Memory B cell (primary cell): ENCODE measurements at places on chromosomes 12 and 14.
A peak's percentile ranks its signal among the peaks of the same experiment; 100 is the strongest.

DNA sequence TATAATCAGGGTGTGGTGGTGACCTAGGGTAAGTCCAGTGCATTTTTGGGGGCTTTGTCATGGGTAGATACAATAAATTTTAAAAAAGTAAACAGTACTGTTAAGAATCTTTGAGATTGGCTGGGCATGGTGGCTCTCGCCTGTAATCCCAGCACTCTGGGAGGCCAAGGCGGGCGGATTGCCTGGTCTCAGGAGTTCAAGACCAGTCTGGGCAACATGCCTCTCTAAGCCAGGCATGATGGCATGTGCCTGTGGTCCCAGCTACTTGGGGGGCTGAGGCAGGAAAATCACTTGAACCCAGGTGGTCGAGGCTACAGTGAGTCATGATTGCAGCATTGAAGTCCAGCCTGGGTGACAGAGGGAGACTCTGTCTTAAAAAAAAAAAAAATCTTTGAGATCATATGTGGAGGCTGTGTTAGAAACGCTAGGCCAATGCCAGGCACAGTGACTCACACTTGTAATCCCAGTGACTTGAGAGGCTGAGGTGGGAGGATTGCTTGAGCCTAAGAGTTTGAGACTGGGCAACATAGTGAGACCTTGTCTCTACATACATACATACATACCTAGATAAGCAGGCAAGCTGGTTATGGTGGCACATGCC, 67.7 kb downstream of the PRKCH start:
- no peak for DNase-seq

DNA sequence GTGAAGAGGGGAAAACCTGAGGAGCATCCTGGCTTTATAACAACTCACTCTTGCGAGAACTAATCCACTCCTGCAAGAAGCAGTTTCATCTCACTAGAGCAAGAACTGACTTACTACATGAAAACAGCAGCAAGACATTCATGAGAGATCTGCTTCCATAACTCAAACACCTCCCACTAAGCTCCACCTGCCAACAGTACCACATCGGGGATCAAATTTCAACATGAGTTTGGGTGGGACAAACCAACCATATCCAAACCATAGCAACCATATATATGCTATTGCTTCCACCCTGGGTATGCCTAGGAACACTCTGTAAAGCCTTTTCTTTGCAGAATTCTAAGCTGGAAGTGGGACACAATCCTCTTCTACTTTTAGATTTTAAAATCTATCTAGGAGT, 13.9 kb upstream of the AVPR1A start:
- no peak for DNase-seq

GRCh38 chr12:30795410-30796312, 40.9 kb upstream of the CAPRIN2 start:
- DNase-seq, result peak; percentile 37

GRCh38 chr12:84247931-84248330, 664.7 kb downstream of the SLC6A15 start:
- no peak for DNase-seq

DNA sequence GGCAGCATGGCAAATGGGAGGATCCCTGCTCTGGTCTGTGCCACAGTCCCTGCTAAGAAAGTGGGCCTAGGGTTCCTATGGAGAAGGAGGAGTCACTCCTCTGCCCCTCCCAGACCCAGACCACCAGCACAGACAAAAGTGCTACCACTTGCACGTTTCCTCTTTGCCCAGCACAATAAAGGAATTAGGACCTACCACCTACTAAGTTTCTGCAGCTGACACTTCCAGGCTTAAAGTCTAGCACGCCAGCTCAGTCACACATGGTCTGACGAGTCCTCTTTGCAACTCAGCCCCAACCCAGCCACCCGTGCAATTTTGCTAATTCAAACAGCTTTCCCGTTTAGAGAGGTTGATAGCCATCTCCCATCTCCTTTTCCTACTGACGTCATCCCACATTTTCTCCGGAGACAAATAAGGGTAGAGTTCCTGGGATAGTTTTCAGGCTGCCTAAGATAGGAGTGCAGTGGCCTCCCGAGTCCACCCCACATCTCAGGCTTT, 66.2 kb upstream of the PTGR2 start:
- no peak for DNase-seq

DNA sequence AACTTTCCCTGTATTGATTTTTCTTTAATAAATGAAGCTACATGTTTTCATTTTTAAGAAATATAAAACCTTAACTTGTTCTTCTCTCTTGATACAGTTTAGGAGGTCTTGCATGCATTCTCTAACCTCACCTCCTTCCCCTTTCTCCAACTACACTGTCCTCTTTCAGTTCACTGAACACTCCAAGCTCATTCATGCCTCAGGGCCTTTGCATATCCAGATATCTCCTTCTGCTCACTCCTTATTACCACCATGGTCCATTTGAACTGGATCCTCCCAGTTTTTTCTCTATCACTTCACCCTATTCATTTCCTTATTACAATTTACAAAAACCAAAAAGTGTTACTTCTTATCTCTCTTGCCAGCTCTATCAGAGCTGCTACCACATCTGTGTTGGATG, 242.9 kb upstream of the PLEKHG7 start:
- DNase-seq, result no peak

GRCh38 chr12:84542289-84542688, 370.3 kb downstream of the SLC6A15 start:
- no peak for DNase-seq

- DNase-seq, result no peak
Observed at GRCh38 chr12:102297412-102297811, 99.8 kb upstream of the PMCH start.

GRCh38 chr12:95959107-95959506, 16.0 kb downstream of the AMDHD1 start:
- DNase-seq, result no peak

DNA sequence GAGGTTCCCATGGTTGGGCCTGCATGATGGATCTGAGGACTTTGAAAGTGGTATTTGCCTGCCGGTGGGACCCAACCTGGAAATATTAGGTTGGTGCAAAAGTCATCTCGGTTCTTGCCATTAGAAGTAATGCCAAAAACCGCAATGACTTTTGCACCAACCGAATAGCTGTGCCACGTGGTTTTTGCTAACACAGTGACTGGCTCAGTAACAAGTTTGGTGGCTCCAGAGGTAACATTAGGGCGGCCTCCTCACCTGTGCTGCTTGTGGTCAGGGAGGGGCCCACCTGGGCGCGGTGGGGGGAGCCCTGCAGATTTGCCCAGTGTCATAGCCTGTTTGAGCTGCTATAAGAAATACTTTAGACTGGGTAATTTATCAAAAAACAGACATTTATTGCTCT, 1.8 kb downstream of the BDKRB2 start:
- DNase-seq, result no peak

DNA sequence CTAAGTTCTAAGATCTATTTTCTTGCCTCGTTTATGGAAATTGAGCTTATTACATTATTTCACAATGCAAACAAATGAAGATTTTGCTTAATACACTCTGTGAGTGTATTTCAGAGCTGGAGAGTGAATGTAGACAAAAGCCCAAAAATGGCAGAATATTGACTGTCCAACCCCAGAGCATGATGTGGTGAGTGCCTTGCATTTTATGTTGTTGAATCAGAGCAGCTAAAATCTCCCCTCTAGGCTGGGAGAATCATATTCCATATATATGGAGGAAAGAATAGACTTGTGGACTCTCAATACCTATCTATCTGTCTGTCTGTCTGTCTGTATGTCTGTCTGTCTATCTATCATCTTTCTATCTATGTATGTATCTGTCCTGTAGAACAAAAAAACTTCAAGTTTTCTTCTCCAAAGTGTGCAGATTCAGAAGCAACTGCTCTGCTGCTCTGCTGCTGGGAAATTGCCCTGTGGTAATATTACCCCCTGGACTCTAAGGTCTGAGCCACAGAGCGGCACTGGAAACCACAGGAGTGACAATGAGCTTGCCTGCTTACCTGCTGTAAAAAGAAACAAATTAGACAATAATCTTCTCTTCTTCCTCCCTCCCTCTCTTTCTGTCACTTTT, 209.4 kb upstream of the PRICKLE1 start:
- DNase-seq, result no peak

DNA sequence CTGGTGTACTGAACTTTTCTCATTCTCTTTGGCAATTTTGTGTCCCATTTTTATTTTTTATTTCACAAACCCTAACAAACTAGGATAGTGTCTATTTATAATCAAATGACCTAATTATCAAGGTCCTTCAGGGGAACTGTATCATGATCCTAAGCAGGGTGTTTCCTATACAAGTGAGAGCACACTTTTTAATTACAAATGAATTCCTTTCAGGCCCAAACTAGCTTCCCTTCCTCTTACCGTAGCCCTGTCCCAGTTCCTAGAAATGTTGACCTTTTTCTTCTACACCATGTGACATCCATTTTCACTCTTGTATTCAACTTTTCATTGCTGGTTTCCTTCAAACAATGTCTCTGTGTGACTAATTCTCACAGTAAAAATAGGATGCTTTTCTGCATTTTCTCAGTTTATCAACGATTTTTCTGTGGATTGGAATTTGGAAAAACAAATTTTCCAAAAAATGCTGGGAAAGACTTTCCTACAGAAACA, 411.4 kb downstream of the CCDC91 start:
- DNase-seq, result no peak

DNA sequence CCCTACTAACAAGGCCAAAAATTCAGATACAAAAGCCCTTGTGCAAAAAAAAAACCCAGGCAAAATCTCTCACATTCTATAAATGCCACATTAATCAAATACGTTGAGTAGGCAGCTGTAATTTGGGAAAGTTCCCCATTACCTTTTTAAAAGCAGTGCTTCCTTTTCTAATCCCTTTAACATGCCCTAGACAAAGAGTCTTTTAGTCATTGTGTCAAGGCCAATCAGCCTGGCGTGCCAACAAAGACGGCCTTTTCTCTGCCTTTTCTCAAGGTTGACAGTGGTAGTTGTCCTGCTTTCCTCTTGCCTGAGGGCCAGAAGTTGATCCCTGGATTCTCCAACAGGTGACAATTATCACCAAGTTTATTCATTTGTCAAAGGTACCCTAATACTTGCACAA, 62.5 kb upstream of the METAP2 start:
- DNase-seq, result no peak

GRCh38 chr12:84803661-84804060, 108.9 kb downstream of the SLC6A15 start:
- DNase-seq, result no peak

DNA sequence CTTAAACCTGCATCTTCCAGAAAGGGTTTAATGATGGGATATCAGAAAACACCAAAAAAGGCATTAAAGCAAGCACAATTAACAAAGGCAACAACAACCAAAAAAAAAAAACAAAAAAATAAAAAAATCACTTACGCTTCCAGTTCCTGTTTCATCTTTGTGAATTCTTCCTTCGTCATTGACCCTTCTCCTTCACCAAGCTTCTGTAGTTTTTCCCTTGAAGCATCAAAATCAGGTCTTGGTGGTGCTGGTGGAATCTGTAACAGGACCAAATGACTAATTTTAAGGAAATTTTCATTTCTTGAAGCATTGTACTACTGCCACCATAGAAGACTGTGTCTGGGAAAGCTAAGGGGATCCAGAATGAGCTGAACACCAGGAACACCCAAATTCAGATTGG, 24.5 kb downstream of the SNX6 start:
- DNase-seq, result no peak

DNA sequence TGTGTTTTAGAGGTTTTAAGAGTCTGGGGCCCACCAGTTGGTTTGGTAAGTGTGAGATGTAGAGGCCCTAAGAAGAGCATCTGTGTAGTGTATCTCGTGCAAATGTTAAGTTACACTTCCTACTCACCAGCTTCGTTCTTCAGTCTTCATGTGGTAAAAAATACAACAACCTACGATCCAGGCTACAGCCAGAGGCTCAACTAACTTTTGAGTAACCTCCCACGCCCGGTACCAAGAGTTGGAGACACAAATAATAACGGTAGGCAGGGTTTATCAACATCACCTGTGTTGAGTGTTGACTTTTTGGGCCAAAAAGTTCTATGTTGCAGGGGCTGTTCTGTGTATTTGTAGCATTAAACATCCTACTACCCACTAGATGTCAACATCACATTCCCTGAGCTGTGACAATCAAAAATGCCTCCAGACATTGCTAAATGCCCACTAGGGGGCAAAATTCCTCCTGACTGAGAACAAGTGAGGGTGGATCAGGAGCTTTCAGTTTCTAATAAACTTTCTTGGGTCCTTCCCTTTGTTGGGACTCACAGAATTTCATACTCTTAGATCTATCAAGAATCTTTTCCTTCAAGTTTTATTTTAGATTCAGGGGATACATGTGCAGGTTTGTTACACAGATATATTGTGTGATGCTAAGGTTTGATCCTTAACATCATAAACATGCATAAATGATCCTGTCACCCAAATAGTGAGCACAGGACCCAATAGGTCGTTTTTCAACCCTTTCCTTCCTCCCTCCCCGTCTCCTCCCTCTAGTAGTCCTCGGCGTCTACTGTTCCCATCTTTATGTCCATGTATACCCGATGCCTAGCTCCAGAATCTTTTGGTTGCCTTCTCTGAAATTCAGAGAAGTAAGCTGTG, 94.7 kb downstream of the SLC2A13 start:
- DNase-seq, result peak; percentile 66

DNA sequence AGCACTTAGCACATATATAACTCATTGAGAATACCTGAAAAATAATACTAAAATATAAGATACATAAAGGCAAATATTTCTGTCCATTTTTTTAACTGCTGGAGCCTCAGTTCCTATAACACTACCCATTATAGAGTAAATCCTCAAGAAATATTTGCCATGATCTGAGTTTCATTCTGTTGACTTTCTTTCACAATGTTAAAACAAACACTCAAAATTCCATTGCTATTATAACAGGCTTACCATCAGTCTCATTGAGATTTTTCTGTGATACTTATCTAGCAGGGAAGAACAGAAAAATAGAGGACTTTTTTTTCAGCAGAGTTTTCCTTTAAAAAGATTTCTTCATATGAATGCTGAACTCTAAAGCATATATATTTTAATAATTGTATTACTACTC, 24.5 kb downstream of the LMO3 start:
- DNase-seq, result no peak

DNA sequence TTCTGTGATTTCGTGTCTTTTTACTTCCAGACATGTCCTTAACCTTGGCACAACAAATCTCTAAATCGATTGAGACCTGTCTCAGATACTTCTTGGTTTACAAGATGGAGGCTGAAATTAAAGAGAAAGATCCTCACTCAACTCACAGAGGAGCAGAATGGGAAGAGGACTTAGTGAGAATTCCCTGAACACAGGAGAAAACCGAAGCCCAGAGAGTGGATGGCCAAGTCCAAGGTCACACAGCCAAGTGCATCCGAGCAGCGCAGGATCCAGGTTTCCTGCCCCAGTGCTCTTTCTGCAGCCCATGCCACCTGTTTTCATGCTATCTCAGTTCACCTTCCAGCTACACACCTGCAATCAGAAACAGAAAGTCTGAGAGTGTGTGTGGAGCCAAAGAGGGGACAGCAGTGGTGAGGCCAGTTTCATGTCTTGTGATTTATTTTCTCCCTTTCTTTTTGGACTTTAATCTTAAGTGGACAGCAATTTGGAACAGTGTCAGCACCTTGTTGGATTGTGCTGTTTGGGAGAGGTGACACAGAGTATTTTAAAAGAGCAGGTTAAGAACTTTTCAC, 22.9 kb upstream of the TCL1B start:
- no peak for DNase-seq
